ENCODE measurements at places on chromosomes 12 and 14.

- no peak for DNase-seq
Observed at GRCh38 chr14:101005447-101005846, 101.9 kb upstream of the RTL1 start.

DNA sequence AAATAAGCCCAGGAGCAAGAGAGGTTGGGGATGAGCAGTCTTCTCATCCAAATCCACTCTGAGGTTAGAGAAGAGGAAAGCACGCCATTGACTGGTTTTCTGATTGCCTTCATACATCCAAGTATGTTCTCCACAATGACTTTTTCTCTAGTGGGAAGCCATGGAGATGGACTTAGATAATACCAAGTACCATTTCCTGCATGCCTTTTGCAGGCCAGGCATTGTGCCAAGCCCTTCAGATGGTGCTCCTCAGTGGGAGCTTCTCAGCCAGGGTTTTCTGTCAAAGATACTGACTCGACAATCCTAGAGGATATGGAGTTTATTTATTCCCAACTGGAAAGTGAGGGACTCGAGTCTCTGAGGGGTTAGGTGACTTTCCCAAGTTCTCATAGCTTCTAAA is 218.0 kb downstream of the ZFP36L1 start:
- DNase-seq = no peak

GRCh38 chr12:20370014-20370386 is 1.7 kb downstream of the PDE3A start:
- no peak for DNase-seq

DNA sequence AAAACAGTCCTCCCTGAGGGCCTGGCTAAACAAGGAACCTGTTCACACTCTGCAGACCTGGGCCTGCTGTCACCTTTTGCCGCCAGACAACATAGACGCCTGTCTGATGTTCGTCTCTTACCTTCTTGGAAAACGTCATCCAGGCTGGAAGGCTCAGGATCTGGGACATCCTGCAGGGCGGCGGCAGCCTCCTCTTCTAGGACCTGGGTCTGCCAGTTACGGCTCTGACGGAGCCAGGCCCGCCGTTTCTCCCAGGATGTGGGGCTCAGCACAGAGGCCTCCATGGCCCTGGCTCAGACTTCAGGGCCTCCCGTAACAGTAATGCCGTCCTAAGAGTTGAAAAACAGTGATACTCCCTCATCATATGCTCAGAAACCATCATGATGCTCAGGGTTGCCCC is 10.3 kb downstream of the TESPA1 start:
- DNase-seq = no peak

GRCh38 chr12:61870658-61871484 is 389.3 kb upstream of the USP15 start:
- DNase-seq = no peak

DNA sequence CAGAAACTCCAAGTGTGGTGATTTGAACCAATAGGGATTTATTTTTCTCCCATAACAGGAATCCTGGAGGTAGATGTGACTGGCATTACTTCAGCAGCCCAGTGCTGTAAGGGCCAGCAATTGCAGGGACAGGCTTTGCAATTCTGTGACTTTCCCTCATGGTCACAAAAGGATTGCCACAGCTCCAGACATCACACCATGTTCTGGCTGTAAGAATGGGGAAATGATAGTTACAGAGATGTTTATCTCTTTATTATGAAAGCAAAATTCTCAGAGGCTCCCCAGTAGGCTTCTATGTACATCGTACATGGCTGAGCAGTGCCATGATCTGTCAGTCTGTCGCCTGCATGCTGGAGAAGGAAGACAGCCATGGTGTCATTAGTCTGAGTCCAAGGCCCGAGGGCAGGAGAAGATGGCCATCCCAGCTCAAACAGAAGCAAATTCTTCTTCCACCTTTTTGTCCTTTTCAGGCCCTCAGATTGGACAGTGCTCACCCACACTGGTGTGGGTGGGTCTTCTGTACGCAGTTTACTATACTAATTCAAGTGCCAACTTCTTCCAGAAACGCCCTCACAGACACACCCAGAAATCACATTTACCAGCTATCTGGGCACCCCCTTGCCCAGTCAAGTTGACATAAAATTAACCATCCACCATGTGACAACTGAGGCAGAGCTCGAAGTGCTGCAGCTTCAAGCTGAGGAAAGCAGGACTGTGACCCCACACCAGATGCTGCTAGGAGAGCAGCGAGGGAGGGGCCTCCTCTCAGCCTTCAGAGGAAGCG is 17.2 kb downstream of the ZBTB42 start:
- no peak for DNase-seq

GRCh38 chr12:108666401-108666881 is 32.7 kb upstream of the SELPLG start:
- DNase-seq = no peak

- peak; percentile 35 for DNase-seq
Observed at GRCh38 chr12:76030341-76031080, 1.1 kb downstream of the PHLDA1 start.

DNA sequence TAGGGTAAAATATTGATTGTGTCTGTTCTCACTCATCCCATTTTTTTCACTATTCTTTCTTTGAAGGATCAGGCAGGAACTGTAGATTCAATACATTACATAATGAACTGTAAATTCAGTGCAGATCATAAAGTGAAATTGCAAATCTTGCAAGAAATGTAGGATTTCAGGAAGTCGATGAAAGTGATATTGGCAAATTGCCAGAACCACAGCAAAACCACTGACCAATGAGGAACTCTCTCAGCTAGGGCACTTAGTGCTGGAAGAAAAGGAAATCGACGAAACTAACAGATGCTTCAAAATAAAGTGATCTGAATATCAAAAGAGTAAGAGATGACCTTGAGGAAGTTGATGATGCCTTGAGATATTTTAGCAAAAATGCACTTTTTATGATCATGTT is 157.6 kb downstream of the AACS start:
- DNase-seq = no peak

- no peak for DNase-seq
Observed at GRCh38 chr14:92314182-92314581, 8.8 kb upstream of the SLC24A4 start.

GRCh38 chr14:64927031-64927430 is 12.8 kb downstream of the CHURC1 start:
- DNase-seq = no peak

GRCh38 chr14:72847721-72848120 is 46.2 kb downstream of the DPF3 start:
- no peak for DNase-seq

GRCh38 chr14:90454041-90455000 is 57.5 kb downstream of the CALM1 start:
- no peak for DNase-seq

- no peak for DNase-seq
Observed at GRCh38 chr12:40439771-40440492, 215.1 kb downstream of the LRRK2 start.

DNA sequence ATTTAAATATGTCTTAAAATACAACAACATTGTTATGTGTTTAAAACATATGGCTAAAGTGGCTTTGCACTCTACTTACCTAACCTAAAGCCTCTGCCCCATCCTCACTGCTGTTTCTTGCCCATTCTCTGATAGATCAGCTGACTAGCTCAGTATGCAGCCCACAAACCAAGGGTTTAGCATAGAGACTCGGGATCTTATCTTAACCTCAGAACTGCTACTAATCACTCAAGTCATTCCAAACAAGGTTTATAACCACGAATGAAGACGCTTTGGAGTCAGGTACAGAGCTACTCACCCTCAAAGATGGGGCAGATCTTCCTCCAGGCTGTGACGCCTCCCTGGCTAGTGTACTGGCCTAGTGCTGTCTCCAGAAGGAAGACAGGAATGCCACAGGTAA is 19.3 kb downstream of the SLC6A13 start:
- no peak for DNase-seq

DNA sequence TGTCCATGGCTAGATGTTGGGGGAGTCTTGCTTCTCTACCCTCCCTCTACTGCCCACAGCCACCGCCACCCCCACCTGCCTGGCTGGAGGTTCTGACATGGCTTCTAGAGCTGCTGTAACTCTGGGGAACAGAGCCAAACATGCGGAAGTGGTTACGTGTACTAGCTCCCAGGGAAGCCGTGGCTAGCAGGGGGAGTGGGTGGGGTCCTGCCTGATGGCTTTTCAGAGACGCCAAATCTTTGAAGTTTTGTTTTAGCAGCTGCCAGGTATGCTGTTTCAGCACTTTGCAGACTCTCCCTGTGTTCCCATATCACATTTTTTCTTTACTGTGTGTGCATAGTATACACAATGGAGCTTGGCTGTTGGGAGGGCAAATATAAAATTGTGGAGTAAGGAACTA is 150.3 kb downstream of the TGFB3 start:
- peak; percentile 3 for DNase-seq

DNA sequence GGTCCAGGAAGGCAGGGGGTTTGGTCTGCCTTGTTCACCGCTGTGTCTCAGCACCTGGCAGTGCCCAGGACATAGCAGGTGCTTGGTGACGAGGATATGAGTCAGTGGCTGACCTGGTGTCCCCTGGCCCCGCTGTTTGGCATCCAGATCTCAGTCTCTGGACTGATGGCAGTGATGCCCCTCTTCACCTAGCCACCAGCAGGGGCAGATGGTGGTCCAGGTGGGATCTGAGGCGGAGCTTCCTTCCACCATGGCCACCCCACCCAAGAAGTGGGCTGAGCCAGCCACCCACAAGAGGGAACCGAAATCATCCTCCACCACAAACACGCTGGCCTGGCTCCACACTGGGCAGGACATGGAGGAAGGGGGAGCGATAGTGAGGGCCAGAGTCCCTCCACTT is 16.1 kb upstream of the SH2B3 start:
- no peak for DNase-seq

GRCh38 chr12:106964526-106964925 is 8.8 kb downstream of the TMEM263 start:
- DNase-seq = no peak

GRCh38 chr12:94289461-94290312 is 141.3 kb downstream of the PLXNC1 start:
- no peak for DNase-seq
